Cardiac septum (tissue), 1 donor: ENCODE measurements at places on chromosomes 5 and 9. TPM values are rescaled to one million over a fixed set of nuclear protein-coding genes. Genes with fewer than 3 reads are reported as not detected.

Gene SLC6A3
- total RNA-seq = 0.19 TPM

DNA sequence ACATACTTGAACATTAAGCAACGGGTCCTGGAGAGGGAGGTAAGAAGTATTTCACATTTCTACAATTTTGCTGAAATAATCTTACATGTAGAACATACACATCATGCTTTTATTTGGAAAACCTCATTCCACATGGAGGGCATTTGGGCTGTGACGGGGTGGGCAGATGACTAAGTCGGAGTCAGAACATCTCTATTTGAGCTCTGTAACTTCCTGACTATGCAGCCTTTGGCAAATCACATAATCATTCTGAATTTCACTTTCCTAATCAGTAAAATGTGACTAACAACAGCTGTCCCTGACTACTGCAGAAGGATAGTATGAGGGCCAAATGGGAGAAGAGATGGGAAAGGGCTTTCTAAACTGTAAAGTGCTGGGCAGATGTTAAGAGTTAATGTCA lies 17.1 kb upstream of the IL6ST start:
- DNase-seq = no peak

DNA sequence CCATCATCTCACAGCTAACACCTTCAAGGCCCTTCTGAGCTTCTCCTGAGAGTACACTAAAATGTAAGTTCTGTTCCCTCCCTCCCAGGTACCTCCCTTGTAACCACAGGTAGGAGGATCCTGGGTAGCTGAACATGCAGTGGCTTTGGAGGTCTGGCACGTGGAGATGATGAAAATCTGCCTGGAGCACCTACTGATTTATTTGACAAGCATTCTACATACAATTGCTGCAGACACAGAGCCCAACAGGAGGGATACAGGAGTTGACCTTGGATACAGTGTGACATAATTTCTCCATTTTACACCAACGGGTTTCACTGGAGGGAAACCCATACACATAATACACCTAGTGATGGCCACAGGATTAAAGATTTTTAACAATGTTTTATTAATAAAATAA lies 478.7 kb downstream of the SEMA5A start:
- DNase-seq = no peak

Gene AQP7
- total RNA-seq = 80.4 TPM

Gene HTR4
- 0.70 TPM for total RNA-seq

- DNase-seq = no peak
Observed at GRCh38 chr5:74595143-74595925, 45.2 kb downstream of the ENC1 start.

Gene NEURL1B
- total RNA-seq = 19.7 TPM

- DNase-seq = no peak
Observed at GRCh38 chr9:104075801-104076753, 18.0 kb upstream of the SMC2 start.

GRCh38 chr9:129497005-129497812 lies 123.7 kb downstream of the C9orf50 start:
- DNase-seq = no peak

- DNase-seq = no peak
Observed at GRCh38 chr9:106897751-106898150, 34.8 kb downstream of the ZNF462 start.

- no peak for DNase-seq
Observed at GRCh38 chr5:4207486-4207885, 611.9 kb downstream of the IRX1 start.

Gene GPR21
- total RNA-seq = 1.0 TPM

Gene BASP1
- 3.9 TPM for total RNA-seq

- no peak for DNase-seq
Observed at GRCh38 chr5:95664204-95664786, 17.7 kb downstream of the RFESD start.

- DNase-seq = no peak
Observed at GRCh38 chr9:129810788-129811187, 7.8 kb downstream of the TOR1B start.

DNA sequence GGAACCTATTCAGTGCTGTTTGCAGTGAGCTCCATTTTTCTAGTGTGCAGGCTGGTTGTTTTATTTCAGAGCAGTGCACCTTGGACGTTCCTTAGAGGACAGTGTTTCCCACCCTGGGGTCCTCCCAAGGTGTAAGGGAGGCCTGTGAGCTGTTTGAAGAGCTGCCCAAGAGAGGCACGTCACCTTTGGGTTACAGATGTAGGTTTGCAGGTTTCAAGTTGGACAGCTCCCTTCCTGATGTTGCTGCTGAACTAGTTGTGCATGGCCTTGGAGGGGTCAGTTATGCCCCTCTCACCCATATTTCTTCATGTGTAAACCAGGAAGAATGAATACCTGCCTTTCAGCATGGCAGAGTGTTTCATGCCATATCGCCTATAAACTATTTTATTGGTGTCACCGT lies 34.7 kb upstream of the POMT1 start:
- no peak for DNase-seq

- DNase-seq = no peak
Observed at GRCh38 chr5:9537223-9538141, 8.4 kb downstream of the SEMA5A start.

DNA sequence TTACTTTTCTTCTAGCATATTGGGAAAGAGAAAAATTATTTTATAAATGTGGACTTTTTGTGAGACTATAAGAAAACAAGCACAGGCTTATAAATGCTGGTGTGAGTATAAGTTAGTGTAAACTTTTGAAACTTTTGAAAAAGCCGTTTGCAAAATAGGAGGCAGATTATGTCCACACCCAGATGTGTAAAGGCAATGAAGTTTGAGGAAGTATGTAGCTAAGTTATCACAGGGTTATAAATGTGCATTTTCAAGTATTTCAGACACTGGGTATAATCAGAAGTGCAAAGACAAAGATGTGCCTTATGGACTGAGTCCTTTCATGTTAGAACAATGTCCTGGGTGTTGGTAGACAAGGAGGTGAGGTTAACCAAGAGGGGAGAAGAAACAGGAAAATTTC lies 85.5 kb downstream of the ANXA1 start:
- DNase-seq = no peak

DNA sequence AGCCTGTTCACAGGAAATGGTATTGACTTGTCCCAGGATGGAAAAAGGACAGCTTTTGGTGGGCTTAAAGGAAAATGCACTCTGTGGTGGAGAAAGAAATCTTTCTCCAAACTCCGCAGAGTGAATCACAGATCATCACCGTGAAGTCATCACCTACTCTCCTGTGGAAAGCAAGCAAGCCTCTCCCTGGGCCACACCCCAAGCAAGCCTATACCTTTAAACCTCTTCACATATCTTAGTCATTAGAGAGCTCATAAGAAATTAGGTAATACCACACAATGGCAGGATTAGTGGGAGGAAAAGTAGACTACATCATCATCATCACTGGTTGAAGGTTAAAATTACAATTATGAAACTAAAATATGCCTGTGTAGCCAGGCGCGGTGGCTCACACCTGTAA lies 23.2 kb downstream of the TLE1 start:
- no peak for DNase-seq

Gene IFNA7
- total RNA-seq = not detected

DNA sequence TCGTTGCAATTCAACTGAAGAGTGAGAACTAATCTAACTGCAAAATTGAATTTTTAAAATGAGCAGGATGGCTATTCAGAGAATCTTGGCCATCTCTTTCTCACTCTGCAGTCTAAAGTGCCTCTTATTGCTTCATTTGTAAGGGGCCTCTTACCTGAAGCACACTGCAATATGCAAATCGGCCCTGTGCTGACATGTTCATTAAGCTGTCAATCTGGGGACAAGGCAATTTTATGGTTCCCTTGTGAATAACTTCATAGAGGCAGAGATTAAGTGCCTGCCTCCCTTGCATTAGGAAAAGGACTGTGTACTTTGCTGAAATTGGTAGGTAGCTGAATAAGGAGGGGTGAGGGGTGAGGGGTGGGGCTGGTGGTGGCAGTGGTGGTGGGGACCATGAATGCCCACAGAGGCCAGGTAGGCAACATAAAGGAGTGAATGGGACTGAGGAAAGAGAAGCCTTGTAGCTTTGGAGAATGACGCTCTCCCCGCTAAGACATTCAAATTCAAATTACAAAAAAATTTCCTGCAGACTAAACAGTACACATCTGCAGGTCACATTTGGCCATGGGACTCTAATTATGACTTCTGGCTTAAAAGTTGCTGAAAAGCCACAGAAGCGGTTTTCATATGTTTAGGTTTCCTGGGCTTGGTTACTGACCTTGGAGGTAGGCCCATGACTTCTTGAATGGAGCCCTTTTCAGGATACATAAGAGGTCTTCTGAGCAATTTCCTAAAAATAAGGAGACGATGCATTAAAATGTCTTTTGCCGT lies 25.0 kb downstream of the TNFSF8 start:
- no peak for DNase-seq

GRCh38 chr5:105088102-105088501 lies 1525.5 kb upstream of the NUDT12 start:
- DNase-seq = no peak
